Right atrium auricular region (tissue), 2 donors: ENCODE measurements at places on chromosomes 1 and 21. TPM values are rescaled to one million over a fixed set of nuclear protein-coding genes. Genes with fewer than 3 reads are reported as not detected.

Gene SPRR3
- not detected for total RNA-seq

Gene LCE3D
- not detected for total RNA-seq

Gene ZC3H11A
- 56.0 TPM for total RNA-seq

Gene CD2
- total RNA-seq, result 0.26 TPM

Gene CAPN8
- not detected for total RNA-seq

Gene VSIG8
- not detected for total RNA-seq

Gene FTCD
- not detected for total RNA-seq

Gene NBPF6
- total RNA-seq, result not detected
